ENCODE measurements at places on chromosomes 6 and 20.

DNA sequence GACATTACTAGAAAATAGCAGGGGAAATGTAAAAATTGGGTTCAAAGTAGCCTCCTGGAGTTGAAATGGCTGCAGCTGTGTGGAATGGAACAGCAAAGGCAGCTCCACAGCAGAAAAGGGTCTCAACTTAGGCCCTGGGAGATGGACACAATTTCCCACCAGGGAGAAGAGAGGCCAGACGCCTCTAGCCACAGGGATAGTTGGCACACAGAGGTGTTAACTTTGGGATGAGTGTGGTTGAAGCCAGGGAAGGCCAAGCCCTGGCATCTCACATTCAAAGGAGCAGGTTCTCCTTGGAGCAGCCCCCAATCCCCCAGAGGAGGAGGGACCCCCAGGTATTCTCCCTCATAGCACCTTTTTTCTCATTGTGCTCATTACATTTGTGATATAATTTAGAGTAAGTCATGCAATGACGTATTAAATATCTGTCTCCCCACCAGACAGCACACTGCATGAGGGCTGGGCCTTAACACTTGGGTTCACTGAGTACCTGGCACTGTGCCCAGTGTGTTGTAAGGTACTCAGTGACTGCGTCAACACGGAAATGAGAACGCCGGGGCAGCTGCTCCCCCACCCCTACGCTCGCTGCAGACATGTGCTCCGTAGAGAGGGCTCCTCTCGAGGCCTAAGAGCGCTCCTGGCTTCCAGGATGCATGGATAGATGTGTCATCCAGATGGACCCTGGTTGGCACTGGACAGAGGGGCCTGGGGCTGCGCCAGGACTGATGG, 76.0 kb upstream of the CD93 start:
- DNase-seq: peak; percentile 25

GRCh38 chr20:46939031-46939965, 44.7 kb downstream of the EYA2 start:
- DNase-seq: no peak

GRCh38 chr20:6765469-6766058, 1.9 kb upstream of the BMP2 start:
- peak; percentile 77 for DNase-seq

- no peak for DNase-seq
These were observed 50.3 kb downstream of the DEK start for GRCh38 chr6:18214003-18214402.

- DNase-seq: peak; percentile 35
These were observed 3.1 kb upstream of the ULBP2 start for GRCh38 chr6:149938571-149939355.

GRCh38 chr6:47439348-47439668, 38.3 kb upstream of the CD2AP start:
- no peak for DNase-seq

Data from mesenchymal stem cell (in vitro differentiated cells and primary cell).